ENCODE measurements at places on chromosomes 16 and 17.

DNA sequence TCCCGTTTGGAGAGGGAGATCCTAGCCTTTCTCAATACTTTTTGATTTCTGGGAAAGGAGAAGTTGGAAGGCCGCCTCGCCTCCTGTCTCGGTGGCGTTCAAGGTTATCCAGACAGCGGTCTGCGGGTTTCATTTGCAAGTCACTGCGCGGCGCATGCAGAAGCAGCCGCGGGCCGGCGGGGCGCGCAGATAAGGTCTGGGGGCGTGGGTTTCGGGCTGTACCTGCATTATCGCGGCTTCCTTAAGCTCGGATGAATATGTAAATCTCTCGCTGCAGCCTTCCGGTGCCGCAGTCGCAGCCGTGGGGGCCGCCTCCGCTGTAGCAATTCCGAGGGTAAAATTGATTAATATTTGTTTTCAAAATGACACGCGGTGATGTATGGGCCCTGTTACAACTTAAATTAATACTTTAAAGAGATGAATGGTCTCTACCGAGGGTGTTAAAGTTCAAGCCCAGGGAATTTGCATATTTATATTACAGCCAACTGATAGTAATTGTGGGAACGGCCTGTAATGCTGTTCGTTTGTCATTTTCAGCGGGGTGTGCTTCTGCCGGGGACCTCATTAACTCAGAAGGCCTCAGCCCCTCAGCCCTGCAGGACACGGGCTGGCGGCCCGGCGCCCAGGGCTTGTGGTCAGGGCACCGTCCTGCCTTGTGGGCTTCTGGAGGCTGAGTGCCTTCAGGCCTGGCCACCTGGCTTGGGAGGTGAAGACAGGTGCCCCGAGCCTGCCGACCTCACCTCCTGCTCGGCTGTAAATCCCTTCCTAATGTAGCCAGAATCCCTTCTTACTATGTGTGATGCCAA lies 99.4 kb downstream of the CYLD start:
- no peak for DNase-seq

DNA sequence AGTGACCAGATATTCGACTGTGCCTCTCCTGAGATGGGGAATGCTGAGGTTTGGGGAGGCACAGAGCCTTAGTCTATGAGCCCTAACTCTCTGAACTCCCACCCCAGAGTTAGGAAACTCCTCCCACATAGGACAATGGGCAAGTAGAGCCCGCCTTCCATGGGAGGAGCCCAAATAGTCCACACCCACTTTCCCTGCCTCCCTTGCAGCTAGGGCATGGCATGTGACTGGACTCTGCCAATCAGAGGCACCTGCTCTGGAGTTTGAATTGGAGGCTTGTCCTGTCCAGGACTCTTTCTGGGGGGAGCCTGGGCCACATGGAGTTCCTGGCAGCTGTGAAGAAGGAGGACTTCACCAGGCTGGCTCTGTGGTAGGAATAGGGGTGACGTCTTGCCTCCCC lies 48.4 kb downstream of the SOCS1 start:
- DNase-seq: no peak

- DNase-seq: no peak
Measured at GRCh38 chr17:3565143-3565542, 7.5 kb upstream of the TRPV3 start.

DNA sequence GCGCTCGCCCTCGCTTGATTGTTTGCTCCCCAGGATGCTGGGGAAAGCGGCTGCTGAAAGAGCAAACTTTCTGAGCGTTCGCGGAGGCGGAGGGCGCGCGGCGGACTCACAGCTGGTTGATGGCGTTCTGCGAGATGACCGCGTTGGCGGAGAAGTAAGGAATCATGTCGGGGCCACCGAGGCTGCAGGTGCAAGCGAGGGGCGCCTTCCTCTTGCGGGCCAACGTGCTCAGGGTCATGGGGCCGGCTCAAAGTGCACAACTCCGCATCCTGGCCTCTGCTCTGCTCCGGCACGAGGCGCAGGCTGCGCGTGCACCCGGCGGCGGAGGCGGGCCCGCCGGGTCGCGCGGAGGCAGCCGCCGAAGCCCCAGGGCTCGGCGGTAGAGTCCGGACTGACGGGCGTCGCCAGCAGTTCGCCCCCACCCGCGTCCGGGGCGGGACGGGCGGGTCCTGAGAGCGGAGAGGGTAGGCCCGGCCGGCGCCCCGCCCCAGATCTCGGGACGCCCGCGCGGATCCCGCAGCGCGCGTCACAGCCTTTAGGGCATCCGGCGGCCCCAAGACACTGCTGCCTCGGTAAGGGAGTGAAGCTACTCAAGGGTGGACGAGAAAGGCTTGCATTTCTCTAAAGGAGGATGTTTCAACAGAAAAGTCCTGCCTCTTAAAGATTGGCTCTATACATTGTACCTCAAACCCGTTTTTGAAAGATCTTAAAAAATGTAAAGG lies 138.5 kb upstream of the CORO6 start:
- DNase-seq: no peak

GRCh38 chr16:30924913-30925631 lies 1.7 kb downstream of the FBXL19 start:
- DNase-seq: no peak

GRCh38 chr17:57350266-57350665 lies 93.9 kb downstream of the MSI2 start:
- DNase-seq: no peak

DNA sequence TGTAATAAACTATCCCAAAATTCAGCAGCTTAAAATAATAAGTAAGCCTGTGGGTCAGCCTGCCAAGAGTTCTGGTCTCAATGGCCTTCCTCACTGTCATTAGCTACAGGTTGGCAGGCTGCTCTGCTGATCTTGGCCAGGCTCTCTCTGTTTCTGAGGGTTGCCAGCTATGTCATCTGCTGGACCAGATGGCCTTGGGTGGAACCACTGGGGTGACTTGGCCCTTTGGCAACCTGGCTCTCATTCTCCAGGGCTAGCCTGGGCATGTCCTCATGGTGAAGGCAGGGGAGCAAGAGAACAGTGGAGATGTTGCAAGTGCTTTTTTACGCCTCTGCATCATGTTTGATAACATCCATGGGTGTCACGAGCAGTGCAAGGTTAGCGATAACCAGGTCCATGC lies 13.9 kb downstream of the ITGAM start:
- no peak for DNase-seq

GRCh38 chr17:18139498-18139897 lies 30.9 kb downstream of the MYO15A start:
- no peak for DNase-seq

GRCh38 chr17:67067571-67068482 lies 23.5 kb downstream of the CACNG1 start:
- DNase-seq: no peak

DNA sequence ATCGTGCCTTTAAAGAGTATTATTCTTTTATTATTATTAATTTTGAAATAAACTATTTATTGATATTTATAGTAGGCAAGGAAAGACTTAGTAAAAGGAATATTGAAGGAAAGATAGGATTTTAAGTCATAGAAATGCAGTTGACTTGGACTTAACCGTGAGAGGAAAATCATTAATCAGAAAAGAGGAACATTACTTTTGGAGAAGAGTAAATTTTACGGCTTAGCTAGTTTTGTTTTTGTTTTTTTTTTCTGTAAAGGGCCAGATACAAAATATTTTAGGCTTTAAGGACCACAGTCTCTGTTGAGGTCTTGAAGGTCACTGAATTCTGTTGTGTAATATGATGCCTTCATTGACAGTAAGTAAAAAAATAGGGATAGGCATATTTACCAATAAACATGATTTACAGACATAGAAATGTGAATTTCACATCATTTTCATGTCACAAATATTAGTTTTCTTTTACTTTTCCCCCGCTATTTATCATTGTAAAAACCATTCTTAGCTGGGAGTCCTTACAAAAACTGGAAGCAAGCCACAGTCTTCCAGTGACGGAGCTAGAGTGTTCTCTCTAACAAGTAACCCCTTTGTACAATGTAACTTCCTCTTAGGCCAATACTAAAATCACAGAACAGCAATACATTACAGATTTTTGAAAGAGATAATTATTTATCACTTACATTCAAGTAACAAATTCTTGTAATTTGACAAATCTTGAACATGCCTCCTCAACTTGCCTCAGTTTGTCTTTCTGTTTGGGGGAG lies 2.3 kb upstream of the KCNJ16 start:
- no peak for DNase-seq

DNA sequence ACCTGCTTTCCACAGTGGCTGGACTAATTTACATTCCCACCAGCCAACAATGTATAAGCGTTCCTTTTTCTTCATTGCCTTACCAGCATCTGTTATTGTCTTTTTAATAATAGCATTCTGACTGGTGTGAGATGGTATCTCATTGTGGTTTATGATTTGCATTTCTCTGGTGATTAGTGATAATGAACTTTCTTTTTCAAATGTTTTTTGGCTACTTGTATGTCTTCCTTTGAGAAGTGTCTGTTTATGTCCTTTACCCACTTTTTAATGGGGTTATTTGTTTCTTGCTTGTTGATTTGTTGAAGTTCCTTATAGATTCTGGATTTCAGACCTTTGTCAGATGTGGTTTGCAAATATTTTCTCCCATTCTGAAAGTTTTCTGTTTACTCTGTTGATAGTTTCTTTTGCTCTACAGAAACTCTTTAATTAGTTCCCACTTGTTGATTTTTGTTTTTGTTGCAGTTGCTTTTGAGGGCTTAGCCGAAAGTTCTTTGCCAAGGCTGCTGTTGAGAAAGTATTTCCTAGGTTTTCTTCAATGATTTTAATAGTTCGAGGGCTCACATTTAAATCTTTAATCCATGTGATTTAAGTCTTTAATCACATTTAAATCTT lies 26.8 kb downstream of the ITGAM start:
- no peak for DNase-seq

- no peak for DNase-seq
Measured at GRCh38 chr17:63433746-63434591, 12.1 kb downstream of the CYB561 start.

- no peak for DNase-seq
Measured at GRCh38 chr17:66753126-66753920, 81.6 kb upstream of the CACNG5 start.

DNA sequence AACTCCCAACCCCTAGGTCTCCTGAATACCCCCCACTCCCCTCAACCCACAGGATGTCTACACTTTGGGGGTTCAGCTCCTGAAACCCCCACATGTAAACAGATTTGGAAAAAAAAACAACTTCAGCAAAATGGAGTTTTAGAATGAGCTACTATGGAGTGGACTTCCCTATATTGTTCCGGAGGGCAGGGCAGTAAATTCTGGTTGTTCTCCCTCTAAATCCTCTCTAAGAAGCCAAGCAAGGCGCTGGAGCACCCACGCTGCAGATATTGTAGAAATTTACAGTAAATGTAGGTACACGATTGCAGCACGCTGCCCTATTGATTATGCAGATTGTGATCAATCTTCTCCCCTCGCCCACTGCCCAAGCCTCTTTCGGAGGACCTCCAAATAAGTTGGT lies 8.5 kb upstream of the ZFHX3 start:
- DNase-seq: no peak

DNA sequence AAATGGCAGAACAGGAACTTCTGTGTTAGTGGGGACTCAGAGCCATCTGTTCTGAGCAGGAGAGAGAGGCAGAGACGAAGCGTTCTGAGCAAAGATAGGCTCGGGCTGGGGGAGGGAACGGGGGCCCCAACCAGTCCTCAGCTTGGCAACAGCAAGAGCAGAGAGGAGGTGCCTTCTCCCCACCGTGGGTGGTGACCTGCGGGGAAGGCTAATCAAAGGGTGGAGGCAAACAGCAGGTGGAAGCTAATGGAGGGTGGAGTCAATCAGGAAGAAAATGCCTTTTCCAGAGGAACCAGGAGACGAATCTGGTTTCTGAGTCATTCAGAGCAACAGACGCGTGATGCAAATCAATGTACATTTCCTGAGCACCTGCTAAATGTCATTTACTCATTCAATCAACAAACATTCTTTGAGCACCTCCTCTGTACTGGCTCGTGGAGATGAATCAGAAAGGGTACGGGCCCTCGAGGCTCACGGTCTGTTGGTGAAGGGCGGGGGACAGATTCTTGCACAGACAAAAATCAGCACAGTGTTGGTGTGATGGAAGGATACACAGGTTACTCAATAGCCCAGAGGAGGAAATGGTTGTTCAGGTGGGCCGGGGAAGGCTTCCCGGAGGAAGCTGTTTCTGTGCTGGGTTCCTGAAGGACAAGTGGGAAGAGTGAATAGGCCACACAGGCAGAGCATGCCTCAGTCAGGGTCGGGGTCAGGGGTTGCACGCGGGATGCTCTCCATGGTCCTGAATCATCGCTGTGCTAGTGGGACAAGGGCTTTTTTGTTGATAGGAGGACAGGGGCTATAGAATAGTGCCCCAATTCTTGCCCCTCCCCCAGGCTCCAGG lies 5.7 kb upstream of the SPNS2 start:
- DNase-seq: no peak

DNA sequence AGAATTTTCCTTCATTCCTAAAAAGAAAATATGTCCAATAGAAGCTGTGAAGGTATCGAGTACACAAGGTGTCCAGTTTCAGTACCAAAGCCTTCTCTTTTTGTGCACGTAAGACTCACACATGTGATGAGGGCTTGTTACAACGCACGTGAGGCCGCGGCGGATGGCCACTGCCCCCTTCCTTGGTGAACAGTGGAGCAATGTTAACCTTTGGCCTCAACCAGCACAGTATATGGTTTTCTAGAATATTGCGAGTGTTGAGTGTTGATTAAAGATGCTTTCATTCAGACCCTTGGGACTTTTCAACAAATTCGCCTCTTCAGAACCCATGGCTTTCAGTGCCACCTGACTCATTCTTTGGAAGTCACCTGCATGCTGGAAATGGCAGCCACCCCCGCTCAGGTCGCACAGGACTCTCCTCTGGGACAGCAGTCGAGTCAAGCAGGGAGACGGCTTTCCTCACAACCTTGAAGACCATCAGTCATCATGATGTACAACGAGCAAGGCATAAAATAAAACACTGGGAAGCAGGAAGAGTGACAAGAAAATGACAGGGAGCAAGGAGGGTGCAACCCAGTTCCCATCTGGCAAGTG lies 14.5 kb downstream of the MAP1LC3B start:
- no peak for DNase-seq

GRCh38 chr17:58530655-58531054 lies 16.2 kb upstream of the MTMR4 start:
- DNase-seq: no peak

GRCh38 chr17:4475001-4475400 lies 23.7 kb upstream of the SPNS2 start:
- no peak for DNase-seq

DNA sequence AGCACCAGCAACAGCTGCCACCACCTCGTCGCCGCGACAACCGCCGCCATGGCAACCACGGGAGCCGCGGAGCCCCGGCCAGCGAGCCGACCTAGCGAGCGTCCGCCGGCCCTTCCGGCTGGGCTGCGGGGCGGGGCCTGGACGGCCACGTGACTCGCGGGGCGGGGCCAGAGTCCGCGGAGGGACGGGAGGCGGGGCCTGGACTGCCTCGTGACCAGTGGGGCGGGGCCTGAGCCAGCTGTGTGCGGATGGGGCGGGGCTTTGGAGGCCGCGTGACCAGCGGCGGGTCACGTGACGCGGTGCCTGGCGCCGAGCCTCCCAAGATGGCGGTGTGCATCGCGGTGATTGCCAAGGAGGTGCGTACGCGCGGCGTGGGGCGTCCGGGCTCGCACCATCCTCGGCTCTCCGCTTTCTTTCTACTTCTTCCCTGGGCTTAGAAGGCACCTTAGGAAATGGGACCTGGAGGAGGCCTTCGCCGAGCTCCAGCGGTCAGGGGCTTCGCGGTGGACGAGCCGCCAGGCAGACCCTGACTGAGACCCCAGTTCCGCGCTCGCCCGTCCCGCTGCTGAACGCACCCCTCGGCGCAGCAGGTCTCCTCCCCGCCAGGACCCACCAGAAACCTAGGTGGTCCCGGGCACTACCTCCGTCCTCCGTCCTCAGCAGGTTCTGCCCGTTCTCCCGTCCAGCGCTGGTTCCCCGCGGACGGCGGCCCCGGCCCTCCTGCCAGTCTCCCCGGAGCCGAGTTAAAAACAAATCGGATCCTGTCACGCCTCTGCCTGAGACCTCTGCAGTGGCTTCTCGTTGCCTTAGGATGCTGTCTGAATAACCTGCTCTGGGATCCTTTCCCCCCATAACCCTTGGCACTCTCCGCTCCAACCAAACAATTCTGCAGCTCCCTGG lies at the start of the genes GALNS and TRAPPC2L:
TSS of gene GALNS (minus strand) at position 120 of the 900 bp plus-strand sequence. CDS start at position 50, 70 bp downstream.
TSS of gene TRAPPC2L (plus strand) at position 300 of the 900 bp plus-strand sequence. CDS start at position 324, 24 bp downstream.
- peak; percentile 82 for DNase-seq

All from NCI-H187 (cell line).